PC-3 (cell line): ENCODE measurements at places on chromosomes 16 and 17.

GRCh38 chr17:74521701-74522201 is 9.5 kb downstream of the CD300LB start:
- no peak for DNase-seq

DNA sequence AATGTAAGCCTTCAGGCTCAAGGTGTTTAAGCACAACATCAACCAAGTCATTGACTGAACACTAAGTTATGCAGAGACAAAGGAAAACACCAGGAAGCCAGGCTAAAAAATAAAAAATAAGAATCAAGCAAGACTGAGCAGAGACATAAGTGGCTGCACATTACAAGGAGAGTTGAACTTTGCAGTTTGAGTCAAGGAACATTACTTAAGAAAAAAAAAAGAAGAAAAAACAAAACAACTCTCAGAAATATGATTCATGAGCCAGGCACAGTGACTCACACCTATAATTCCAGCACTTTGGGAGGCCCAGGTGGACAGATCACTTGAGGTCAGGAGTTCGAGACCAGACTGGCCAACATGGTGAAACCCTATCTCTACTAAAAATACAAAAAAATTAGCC is 168.1 kb downstream of the C16orf95 start:
- peak; percentile 30 for DNase-seq

DNA sequence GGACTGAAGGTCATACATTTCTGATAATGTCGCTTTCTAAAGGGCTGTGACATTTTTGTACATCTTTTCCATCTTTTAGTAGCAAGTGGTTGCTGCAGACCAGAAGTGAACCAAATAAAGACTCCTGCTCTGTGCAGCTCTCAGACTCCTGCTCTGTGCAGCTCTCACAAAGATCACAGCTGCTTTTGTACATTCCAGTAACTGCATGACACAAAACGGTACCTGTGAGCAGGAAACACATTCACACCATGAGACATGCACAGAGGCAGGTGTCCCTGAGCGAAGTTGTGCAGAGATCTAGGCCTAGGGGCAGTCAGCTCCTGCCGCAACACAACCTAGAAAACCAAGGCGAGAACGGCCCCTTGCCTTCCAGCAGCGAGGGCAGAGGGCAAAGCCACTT is 67.5 kb downstream of the KLHDC4 start:
- no peak for DNase-seq

GRCh38 chr16:69712914-69713581 is 13.3 kb downstream of the NQO1 start:
- DNase-seq = no peak

DNA sequence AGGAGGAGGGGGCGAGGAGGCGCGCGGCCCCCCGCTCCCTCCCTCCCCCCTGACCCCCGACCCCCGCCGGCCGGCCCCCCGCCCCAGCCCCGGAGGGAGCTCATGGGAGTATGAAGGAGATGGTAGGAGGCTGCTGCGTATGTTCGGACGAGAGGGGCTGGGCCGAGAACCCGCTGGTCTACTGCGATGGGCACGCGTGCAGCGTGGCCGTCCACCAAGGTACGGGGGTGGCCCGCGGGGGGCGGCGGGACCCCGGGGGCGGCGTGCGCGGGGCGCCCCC is 390 bp downstream of the MLLT6 start:
- DNase-seq = no peak

GRCh38 chr17:1616101-1616500 is 12.5 kb downstream of the SLC43A2 start:
- DNase-seq = no peak

DNA sequence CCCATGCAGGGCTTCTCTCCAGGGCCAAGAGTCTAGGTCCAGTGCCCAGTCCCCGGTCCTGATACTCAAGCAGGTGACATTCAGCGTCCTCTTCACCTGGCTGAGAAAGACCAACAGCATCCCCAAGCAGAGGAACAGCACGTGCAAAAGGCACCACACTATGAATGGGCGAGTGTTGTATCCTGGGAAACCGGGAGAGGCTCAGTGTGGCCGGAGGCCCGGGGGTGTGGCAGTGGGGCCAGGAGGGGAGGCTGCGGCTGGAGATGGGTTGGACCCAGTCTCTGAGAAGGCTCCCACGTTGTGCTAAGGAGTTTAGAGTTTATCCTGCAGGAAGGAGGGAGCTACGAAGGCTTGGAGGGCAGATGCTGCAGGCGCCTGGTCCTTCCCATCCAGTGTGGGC is 13.5 kb downstream of the ABR start:
- DNase-seq = no peak

DNA sequence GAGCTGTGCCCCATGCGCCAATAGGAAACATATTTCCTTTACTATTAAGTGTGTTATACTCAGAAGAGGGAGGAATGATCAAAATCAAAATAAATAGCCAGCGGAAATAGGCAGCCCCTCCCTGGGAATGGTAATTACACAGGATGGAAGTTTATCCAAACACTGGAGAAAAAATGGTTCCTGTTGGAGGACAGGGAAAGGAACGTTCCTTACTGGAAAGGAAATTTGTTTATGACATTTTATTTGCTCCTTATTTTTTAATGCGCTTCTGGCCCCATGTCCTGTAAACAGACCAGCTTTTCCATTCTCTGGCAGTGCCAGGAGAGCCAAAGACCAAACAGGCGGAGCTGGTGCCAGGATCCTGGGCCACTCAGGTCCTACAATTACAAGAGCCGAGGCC is 273.7 kb downstream of the SOX9 start:
- peak; percentile 69 for DNase-seq

DNA sequence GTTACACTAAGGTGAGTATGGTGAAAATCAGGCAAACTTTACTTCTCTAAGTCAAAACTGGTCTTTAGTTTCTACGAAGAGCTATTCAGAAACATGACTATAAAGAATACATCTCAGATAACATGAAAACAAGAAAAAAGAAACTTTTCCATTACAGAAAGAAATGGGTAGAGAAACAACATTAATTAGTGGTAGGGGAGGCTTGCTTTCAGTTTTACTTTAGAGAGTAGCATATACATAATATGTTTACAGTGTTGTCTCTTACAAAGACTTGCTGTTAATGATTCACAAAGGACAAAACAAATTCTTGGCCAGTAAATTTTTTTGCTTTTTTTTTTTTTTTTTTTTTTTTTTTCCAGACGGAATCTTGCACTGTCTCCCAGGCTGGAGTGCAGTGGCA is 34.2 kb downstream of the CRLF3 start:
- no peak for DNase-seq
